ENCODE measurements at places on chromosomes 5 and 9.
A peak's percentile ranks its signal among the peaks of the same experiment; 100 is the strongest.

- peak overlapping the region; percentile 67 for H3K27ac ChIP-seq
- peak; percentile 94 for DNase-seq
- no peaks in the 10 kb centered on the region for H3K27me3 ChIP-seq
- no peaks in the 10 kb centered on the region for H3K36me3 ChIP-seq
- H3K4me1 ChIP-seq, result peaks cover 16% of the 10 kb centered on the region
Measured at GRCh38 chr5:10479154-10479721, 37.6 kb downstream of the ROPN1L start.

GRCh38 chr9:88814577-88814976 lies 176.7 kb upstream of the S1PR3 start:
- no peak overlapping the region for H3K4me3 ChIP-seq
- H3K27ac ChIP-seq, result no peak overlapping the region
- DNase-seq, result no peak
- no peaks in the 10 kb centered on the region for H3K4me1 ChIP-seq

DNA sequence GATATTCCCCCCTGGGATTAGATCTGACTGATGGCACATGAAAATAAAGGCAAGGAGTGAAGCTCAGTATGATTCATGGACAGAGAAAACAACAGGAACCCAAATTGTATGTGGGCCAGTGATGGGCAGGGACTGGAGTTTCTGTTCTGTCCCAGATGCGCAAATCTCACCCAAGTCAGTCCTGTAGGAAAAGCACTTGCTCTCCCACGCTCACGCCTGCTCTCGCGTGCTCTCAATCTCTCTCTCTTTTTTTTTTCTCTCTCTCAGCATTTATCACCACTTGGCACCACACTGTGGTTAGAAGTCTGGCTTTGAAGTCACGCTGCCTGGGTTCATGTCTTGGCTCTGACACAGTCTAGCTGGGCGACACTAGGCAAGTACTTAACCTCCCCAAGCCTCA lies 106.5 kb upstream of the LRRTM2 start:
- H3K27ac ChIP-seq, result no peak overlapping the region
- no peaks in the 10 kb centered on the region for H3K36me3 ChIP-seq
- H3K27me3 ChIP-seq, result no peaks in the 10 kb centered on the region
- no peaks in the 10 kb centered on the region for H3K4me1 ChIP-seq
- no peak overlapping the region for H3K4me3 ChIP-seq

DNA sequence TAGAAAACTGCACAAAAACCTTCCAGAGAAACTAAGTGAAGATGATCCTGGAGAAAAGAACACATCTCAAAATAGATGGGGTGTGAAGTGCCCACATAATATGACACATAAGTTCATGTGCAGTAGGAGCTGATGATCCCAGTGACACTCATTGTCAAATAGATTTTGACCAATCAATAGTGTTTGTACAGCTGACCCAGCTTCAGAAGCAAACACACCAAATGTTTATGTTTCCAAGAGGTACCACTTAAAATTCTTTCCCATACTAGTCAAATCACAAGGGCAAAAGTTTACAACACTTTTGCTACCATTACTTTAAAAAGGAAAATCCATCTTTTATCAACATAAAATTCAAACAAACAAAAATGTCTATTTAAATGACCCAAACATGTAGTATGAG lies 175.0 kb downstream of the MLLT3 start:
- H3K36me3 ChIP-seq, result no peaks in the 10 kb centered on the region
- DNase-seq, result no peak
- no peaks in the 10 kb centered on the region for H3K4me1 ChIP-seq
- H3K27ac ChIP-seq, result no peak overlapping the region
- H3K27me3 ChIP-seq, result no peaks in the 10 kb centered on the region
- no peak overlapping the region for H3K4me3 ChIP-seq

DNA sequence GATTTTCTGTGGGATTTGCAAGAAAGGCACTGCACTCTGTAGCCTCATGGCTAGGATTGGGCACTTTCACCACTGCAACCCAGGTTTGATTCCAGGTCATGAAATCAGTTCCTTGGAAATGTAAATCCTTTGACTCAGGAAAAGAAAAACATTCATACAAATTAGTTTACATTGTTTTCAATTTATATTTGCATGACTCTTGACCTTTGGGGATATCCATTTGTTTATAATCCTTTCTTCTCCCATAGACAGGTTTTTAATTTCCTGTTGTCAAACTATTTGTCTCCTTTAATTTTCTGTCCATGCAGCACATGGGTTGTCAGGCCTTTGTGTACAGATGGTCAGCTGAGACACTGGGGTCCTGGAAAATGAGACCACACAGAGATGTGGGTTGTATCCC lies 801.5 kb downstream of the NR2F1-AS1 start:
- no peaks in the 10 kb centered on the region for H3K4me1 ChIP-seq
- H3K27me3 ChIP-seq, result no peaks in the 10 kb centered on the region
- no peak overlapping the region for H3K4me3 ChIP-seq
- no peak overlapping the region for H3K27ac ChIP-seq
- DNase-seq, result no peak

GRCh38 chr5:133285583-133286021 lies 233.8 kb downstream of the HSPA4 start:
- H3K27ac ChIP-seq, result peak overlapping the region; percentile 63
- H3K4me1 ChIP-seq, result peaks cover 24% of the 10 kb centered on the region
- no peaks in the 10 kb centered on the region for H3K27me3 ChIP-seq
- no peaks in the 10 kb centered on the region for H3K36me3 ChIP-seq

DNA sequence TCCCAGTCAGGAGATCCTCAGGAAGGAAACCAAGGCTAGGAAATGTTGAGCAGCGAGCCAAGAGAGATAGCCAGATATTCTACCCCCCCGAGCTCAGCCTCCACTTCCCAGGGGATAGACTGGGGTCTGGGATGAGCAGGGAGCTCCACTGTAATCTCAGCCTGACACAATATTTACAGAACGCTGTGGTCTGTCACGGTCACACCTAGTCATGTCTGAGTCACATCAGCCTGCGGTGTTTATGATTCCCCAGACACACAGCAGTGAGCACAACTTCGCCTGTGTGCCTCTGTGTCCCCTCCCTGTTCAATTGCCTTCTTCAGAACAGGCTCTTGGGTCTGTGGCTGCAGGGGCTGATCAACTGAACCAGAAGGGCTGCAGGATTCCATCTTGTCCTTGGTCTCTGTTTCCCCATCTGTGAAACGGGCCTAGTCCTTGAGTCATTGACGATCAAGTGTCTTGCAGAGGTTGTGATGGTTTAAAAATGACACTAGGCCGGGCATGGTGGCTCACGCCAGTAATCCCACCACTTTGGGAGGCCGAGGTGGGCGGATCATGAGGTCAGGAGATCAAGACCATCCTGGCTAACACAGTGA lies 8.6 kb upstream of the PRRX2 start:
- H3K27me3 ChIP-seq, result no peaks in the 10 kb centered on the region
- H3K4me3 ChIP-seq, result no peak overlapping the region
- no peak overlapping the region for H3K27ac ChIP-seq
- no peak for DNase-seq

DNA sequence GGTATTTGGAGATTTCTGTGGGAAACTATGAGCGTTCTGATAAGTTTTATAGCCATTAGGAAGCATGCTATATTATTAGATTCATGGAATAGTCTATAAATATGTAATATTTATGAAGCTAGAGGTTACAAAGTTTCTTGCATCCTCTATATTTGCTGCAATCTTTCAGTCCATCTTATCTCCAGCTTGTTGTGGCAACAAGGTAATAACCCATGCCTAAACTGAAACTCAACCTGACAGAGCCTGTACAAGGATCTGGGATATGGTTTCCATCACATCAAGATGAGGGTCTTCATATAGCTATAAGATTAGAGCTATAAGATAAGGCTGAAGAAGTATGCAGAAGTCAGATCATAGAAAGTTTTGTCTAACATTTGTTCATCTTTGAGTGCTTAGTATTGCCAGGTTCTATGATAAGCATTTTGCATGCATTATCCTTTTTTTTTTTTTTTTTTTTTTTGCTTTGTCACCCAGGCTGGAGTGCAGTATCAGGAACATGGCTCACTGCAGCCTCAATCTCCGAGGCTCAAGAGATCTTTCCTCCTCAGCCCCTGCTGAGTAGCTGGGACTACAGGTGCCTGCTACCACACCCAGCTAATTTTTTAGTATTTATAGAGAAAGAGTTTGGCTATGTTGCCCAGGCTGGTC lies 14.8 kb downstream of the BAAT start:
- H3K4me1 ChIP-seq, result no peaks in the 10 kb centered on the region
- no peaks in the 10 kb centered on the region for H3K27me3 ChIP-seq
- no peak for DNase-seq
- H3K4me3 ChIP-seq, result no peak overlapping the region
- H3K36me3 ChIP-seq, result no peaks in the 10 kb centered on the region
